Right atrium auricular region (tissue), 2 donors: ENCODE measurements at places on chromosomes 7 and 10. TPM values are rescaled to one million over a fixed set of nuclear protein-coding genes. Genes with fewer than 3 reads are reported as not detected.

Gene TMEM178B
- 15.8 TPM for total RNA-seq

Gene JAKMIP3
- 0.44 TPM for total RNA-seq

GRCh38 chr7:137844677-137845425 lies 1.9 kb downstream of the DGKI start:
- no peak for DNase-seq

DNA sequence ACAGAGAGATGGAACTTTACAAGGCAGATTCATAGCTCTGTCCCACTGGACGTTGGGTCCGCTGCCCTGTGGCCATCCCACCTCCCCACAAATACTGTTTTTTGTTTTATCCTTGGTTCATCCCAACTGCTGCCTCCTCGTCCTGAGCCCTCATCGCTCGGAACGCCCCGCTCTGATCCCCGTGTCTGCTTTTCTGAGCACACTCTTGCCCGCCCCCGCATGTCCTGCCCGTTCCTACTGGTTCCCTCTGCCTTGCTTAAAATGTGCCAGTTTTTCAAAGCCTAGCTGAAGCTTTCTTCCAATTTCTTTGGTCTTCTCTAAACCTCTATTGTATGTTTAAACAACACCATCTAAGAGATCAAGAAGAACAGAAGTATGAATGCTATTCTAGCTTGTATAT lies 19.4 kb downstream of the RNF32 start:
- DNase-seq: no peak

Gene FOXI2
- not detected for total RNA-seq

Gene CHST3
- 21.3 TPM for total RNA-seq

DNA sequence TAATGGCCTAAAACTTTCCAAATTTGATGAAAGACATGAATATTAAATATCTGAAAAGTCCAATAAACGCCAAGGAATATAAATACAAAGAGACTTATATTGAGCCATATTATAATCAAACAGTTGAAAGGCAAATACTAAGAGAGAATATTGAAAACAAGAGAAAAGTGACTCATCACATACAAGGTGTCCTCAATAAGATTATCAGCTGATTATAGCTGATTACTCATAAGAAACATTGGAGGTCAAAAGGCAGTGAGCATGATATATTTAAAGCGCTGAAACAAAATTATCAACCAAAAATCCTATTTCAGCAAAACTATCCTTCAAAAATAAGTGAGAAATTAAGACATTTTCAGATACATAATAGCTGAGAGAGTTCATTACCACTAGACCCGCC lies 7.8 kb upstream of the NPC1L1 start:
- no peak for DNase-seq

DNA sequence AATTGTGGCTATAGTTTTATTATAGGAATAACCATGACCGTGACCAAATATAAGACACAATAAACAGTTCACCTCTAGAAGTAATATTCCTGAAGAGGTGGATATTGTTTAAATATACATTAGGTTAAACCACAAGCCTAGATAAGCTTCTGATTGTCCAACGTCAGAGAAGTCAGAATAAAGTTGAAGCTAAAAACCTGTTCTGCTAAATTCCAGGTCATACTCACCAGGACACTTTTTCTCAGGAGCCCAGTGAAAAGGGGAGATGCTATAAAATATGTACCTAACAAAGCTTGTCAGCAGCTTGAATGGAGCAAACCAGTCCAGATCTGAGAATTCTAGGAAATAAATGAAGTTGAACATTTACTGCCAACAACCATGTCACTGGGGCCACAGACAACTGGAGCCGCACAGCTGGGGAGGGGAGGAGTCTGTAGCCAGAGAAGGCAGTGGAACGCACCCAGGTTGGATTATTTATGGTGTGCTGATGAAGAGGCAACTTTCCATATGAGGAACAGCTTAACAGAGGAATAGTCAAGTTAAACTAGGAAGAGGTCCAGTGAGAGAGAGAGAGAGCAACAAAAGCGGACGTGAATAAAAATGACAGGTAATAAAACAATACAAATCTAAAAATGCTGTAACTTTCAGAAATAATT lies 191.1 kb downstream of the ZNF438 start:
- peak; percentile 38 for DNase-seq

GRCh38 chr7:20063644-20064043 lies 153.5 kb downstream of the MACC1 start:
- no peak for DNase-seq

DNA sequence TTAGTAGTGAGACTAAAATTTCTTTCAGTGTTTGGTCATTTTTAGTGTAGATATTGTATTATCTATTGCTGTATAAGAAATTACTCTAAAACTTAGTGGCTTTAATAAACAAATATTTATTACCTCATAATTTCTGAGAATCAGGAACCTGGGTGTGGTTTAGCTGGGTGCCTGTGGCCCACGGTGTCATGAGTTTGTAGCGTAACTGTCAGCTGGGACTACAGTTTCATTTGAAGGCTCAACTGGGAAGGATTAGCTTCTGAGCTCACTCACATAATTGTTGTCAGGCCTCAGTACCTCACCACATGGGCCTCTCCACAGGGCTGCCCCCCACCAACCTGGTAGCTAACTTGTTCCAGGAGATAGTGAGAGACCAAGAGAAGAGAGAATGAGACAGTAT lies 98.5 kb downstream of the SRI start:
- DNase-seq: no peak

DNA sequence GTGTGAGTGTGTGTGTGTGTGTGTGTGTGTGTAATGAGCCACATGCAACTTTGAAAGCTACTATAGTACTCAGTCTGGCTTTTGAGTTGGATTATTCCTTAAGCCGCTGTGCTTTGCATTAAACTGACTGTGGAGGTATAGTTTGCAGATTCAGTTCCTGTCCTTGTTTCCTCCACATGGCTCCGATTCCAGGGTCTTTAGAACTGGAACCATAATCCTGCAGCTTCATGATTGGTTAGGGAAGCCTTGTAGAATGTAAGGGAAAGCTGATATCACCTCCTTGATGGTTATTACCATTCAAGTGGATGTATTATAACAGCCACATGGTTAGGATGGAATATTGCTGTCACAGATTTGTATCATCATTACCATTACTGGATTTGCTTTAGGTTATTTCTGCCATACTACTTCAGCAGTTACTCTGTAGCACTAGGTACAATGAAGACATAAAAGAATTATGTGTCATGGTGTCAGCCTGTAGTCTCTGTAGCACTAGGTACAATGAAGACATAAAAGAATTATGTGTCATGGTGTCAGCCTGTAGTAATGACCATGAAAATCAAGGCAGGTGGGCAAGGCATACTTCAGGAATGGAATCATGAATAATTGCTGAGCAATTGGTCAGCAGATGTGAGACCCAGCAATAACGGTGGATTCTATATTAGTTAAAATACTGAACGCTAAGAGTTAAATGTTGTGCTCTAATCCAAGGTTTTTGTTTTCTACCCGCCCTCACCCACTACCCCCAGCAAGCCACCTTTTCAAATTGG lies 275.1 kb upstream of the FZD1 start:
- DNase-seq: no peak

Gene SNX10
- 3.3 TPM for total RNA-seq

- DNase-seq: no peak
These were observed 30.2 kb upstream of the LEP start for GRCh38 chr7:128210590-128211570.

DNA sequence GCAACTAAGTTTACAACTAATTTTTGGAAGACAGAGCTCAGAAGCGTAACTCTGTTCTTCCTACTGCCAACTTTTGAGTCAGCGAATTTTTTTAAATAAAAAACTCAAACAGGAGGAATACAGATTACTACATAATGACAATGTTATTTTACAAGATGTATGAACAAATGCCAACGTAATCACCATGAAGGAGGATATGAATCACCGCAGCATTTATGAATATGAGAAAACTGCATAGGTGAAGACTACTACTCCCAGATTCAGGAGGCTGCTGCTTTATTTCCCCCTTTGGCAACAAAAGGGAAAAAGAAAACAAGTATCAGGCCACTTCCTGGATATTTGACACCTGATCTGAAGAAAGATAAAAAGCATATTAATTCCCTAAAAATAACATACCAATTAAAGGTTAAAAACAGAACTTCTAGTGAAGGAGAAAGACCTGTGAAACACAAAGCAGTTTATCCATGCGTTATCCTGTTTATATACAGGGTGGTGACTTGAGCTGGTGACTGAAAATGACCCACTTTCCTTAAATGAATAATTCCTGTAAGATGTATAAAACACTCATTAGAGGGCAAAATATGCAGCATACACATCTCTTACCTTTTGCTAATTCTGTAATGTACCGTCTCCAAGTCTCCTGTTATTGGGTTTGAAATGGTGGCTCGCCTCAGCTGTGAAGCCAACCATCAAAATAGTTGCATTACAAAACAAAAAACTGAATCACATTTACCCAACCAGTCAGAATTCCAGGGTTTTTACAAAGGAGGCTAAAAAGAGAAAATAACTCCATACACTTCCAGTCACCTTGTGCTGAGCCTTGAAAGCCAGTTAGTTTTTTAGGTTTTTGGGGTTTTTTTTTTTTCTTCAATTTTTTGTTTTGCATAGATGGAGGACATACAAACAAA lies 52.0 kb downstream of the P4HA1 start:
- DNase-seq: no peak

Gene FEZF1
- total RNA-seq: not detected

DNA sequence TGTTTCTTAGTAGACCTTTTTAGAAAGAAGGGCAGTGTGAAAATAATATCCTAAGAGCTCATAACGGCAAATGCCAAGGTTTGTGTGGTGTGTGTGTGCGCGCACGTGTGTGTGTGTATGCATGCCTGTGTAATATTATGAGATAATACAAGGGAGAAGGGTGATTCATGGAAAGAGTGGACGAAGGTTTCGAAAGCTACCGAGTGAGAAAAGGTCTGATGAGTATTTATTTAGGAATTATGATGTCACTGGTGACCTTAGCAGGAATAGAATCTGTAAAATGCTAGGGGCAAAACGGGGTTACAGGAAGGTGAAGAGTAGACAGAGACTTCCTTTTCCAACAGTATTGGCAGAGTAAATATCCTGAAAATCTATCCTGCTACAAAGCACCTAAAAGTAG lies 107.3 kb downstream of the AHR start:
- no peak for DNase-seq

DNA sequence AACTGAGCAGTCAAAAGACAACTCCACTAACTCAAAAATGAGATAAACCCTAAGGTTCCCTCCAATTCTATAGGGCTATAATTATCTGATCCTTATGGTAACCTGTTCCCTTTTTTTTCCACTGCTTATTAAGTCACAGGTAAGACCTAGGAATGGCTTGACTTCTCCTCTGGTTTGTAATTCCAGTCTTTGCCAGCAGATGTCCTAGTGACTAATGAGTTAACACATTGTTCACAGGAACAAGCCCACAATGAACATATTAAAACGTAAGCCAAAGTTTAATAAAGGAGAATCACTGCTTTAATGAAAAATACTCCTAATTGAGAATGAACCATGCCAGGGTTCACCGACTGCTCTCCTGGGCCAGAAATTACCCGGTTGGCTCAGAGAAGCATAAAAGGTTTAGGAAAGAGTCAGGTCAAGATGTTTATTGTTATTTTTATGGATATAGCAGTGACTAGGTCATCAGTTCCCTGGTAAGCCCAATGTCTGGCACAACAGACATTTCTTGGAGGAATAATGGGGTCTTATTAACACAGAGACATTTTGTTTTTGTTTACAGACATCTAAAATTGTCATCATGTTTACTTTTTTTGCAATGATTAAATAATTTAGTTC lies 120.1 kb downstream of the ELAPOR2 start:
- no peak for DNase-seq

DNA sequence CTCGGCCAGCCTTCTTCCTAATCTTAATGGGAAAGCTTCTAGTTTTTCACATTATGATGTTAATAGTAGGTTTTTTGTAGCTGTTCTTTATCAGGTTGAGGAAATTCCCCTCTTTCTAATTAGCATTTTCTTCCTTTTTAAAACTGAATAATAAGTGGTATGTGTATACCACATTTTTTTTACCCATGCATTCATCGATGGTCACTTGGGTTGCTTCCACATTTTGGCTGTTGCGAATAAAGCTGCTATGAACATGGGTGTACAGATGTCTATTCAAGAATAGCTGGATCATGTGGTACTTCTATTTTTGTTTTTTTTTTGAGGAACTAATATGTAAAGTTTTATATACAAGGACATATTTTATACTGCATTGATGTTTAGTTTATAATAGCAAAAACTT lies 44.3 kb downstream of the NRF1 start:
- no peak for DNase-seq

- no peak for DNase-seq
These were observed 142.5 kb downstream of the WDR37 start for GRCh38 chr10:1198453-1199344.

- DNase-seq: no peak
These were observed 21.0 kb downstream of the ZCWPW1 start for GRCh38 chr7:100407285-100408180.

Gene SUN3
- total RNA-seq: not detected

Gene AOC1
- total RNA-seq: not detected

Gene HTR5A
- total RNA-seq: not detected

DNA sequence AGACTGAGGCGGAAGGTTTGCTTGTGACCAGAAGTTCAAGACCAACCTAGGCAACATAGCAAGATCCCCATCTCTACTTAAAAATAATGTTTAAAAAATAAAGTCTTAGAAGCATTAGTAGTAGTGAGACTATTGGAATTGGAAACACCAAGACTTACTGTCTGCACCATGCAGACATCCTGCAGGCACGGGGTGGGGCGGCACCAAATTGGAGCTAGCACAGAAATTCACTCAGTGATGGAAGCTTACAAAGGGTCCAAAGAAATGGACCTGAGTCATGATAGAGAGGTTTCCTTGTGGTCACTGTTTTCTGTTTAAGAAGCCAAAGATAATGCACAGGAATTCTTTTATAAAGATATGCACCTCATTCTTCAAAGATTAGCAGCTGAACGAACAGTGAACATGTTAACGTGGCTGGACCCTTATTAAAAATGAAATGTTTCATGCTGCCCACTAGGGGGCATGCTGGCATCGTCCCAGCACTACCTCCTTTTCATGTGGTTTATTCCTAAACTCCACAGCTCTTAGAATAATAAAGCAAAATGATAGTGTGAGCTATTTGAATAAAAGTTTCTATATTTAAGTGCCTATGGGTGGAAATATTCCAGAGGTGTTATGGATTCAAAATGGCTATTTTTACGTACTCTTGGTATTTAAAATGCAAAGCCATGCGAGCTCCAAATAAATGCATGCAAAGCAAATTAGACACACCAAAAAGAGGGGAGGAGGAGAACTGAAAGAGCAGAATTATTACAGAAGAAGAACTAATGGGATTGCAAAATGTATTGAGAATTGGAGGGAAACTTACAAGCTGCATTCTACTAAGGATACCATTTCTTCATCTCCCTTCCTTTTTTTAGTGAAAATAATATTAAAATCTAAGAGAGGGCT lies 28.6 kb downstream of the PDSS1 start:
- DNase-seq: no peak

- DNase-seq: no peak
These were observed 264.3 kb downstream of the SEMA3A start for GRCh38 chr7:83930262-83930661.
